ENCODE measurements at places on chromosomes 16 and 17.

- H3K36me3 ChIP-seq, result no peaks in the 10 kb centered on the region
- no peak overlapping the region for H3K27ac ChIP-seq
- no peak overlapping the region for H3K4me3 ChIP-seq
- H3K4me1 ChIP-seq, result no peaks in the 10 kb centered on the region
These were observed 269.7 kb upstream of the ASIC2 start for GRCh38 chr17:33562792-33563191.

GRCh38 chr17:45132320-45132571, at the start of gene PLCD3:
TSS of gene PLCD3 (minus strand) at chr17:45132515. CDS start at chr17:45132410, 105 bp downstream.
- no peak for DNase-seq
- H3K27me3 ChIP-seq, result no peaks in the 10 kb centered on the region
- H3K36me3 ChIP-seq, result no peaks in the 10 kb centered on the region
- peaks cover 25% of the 10 kb centered on the region for H3K4me1 ChIP-seq
- peak within 1 kb of the TSS; percentile 35 for H3K27ac ChIP-seq

GRCh38 chr16:89132194-89133005, 38.7 kb downstream of the ACSF3 start:
- no peaks in the 10 kb centered on the region for H3K27me3 ChIP-seq
- H3K27ac ChIP-seq, result no peak overlapping the region
- no peaks in the 10 kb centered on the region for H3K4me1 ChIP-seq
- no peak overlapping the region for H3K4me3 ChIP-seq

- no peak overlapping the region for H3K4me3 ChIP-seq
- DNase-seq, result no peak
- H3K36me3 ChIP-seq, result no peaks in the 10 kb centered on the region
These were observed 65.7 kb downstream of the SMURF2 start for GRCh38 chr17:64596439-64596838.

- no peak overlapping the region for H3K27ac ChIP-seq
- H3K36me3 ChIP-seq, result peaks cover 3% of the 10 kb centered on the region
- peaks cover 10% of the 10 kb centered on the region for H3K4me1 ChIP-seq
- H3K27me3 ChIP-seq, result no peaks in the 10 kb centered on the region
These were observed 767 bp downstream of the SYNGR2 start for GRCh38 chr17:78168903-78169793.

GRCh38 chr17:7840875-7841274, 6.9 kb downstream of the KDM6B start:
- no peaks in the 10 kb centered on the region for H3K27me3 ChIP-seq
- peaks cover 36% of the 10 kb centered on the region for H3K4me1 ChIP-seq
- H3K4me3 ChIP-seq, result peak overlapping the region; percentile 80
- no peak for DNase-seq
- peaks cover 25% of the 10 kb centered on the region for H3K36me3 ChIP-seq
